ENCODE measurements at places on chromosomes 6 and 20.
A peak's percentile ranks its signal among the peaks of the same experiment; 100 is the strongest.

DNA sequence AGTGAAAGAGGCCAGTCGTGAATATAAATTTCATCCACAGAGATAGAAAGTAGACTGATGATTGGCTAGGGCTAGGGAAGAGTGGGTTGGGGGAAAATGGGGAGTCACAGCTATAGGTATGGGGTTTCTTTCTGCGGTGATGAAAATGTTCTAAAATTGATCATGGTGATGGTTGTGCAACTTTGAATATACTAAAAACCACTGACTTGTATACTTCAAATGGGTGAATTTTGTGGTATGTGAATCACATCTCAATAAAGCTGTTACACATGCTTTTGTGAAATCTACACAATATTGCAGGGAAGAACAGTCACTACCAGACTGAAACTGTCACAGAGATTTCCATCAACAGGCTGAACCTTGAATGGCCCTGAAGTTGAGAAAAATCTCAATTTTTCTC, 61.5 kb downstream of the LYRM4 start:
- DNase-seq = no peak

GRCh38 chr20:14643556-14643955, 306.1 kb upstream of the FLRT3 start:
- no peak for DNase-seq

- no peak for DNase-seq
Measured at GRCh38 chr6:83590416-83590815, 78.1 kb downstream of the PRSS35 start.

DNA sequence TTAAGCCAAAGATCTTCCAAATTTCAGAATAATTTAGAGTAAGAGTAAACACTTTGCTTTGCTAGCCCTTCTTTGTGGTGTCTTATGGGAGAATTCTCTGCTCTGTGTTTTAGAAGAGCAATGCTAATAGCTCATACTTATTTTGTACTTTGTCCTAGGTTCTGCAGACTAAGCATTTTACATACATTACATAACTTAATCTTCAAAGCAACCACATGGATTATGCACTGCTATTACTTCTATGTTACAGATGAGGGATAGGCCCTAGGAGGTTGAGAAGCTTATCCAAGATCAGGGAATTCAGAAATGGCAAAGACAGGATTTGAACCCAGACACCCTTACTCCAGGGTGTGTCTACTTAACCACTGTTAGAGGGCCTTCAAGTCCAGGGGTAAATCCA, 9.8 kb upstream of the CCDC170 start:
- DNase-seq = no peak

GRCh38 chr6:154111025-154111424, 72.0 kb downstream of the OPRM1 start:
- no peak for DNase-seq

DNA sequence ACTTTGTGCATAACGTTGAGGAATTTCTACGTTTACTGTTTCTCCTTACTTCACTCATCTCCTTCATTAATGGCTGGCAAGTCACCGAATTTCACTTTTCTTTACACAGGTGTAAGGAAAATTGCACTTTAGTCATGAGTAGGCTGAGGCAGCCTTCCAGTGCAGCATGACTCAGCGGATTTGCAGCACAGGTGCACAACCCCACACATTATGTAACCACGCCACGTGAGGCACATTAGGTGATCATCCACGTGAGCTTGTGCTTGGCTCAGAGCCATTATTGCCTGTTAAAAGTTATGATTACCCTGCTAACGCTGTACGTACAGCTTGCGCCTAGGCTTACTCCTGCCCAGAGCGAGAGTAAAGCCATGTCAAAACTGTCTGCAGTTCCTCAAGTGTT, 158.8 kb downstream of the NKAIN2 start:
- DNase-seq = no peak

DNA sequence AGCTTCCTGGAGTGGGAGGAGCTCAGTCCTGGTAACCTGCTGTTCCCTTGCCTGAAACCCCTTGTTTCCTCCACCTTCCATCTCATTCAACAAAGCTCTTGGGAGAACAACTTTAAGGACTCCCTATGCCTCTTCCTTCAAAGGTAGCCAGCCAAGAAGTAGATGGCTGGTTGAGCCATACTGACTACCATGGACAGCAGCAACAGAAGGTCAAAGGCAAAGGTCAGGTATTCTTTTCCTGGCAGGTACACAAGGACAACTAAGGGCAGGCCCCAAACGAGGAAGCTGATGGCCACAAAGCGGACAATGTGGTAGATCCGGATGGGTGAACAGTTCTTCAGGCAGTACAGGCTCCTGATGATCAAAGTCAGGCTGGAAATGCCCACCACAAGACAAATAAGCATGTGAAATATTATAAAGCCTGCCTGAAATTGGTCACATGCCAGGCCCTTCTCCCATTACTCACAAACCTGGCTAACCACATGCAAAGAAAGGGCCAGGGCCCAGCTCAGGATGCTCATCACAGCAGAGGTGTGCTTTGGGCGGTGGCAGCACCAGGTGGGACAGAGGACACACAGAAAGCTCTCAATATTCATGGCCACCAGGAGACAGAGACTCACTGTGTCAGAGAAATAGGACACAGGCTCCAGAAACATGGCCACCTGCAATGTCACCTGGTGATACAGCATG, 21.7 kb downstream of the UBD start:
- no peak for DNase-seq

- no peak for DNase-seq
Measured at GRCh38 chr6:33896391-33897188, 92.8 kb upstream of the MLN start.

DNA sequence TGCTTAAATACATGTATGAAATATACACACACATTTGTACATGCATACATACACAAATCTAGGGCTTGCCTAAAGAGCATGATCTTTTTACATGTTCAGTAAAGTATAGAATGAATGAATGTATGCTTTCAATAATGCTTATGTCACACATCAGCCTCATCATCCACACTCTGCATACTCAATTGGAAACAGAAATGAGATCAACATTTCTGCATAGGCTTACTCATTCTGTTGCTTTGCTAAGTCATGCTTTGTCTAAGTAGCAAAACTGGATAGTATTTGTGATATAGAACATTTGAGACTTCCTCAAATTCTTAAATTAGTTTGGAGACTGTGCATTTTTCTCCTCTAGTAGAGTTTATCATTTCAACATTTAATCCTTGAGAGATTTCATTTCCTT, 343.3 kb downstream of the ADGRB3 start:
- DNase-seq = no peak

DNA sequence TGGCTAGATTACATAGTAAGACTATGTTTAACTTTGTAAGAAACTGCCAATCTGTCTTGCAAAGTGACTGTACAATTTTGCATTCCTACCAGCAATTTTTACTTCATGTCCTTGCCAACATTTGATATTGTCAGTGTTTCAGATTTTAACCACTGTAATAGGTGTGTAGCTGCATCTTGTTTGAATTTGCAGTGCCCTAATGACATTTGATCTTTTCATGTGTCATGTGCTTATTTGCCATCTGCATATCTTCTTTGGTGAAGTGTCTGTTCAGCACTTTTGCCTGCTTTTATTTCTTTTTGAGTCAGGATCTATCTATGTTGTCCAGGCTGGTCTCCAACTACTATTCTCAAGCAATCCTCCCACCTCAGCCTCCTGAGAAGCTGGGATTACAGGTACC, 2.4 kb upstream of the PRPH2 start:
- no peak for DNase-seq

DNA sequence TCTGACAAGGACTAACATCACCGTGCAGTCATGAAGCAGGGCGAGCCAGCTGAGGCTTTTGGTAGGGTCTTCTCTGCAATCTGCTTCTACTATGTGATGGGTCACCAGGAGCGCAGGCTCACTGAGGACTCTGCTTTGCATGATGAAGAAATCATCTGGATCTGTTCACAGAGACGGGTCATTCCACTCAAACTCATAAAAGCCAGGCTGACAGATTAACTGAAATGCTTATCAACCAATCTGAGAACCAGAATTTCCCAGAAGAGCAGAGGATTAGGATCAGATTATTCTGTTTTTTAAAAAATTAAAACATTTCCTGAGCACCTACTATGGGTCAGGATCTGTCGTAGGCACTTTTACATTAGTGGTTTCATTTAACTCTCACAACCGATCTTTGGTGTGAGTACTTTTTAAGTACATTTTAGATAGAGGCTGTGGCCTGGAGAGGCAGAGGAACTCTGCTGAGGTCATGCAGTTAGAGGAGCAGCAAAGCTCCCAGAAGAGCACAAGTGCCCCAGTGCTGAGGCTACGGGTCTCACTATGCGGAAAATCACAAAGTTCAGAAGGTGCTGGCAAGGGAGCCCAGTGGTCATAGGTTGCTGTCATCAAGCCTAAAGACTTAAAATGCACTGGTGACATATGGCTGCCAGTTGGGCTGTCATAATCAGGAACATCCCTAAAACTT, 109.1 kb downstream of the BACH2 start:
- no peak for DNase-seq

DNA sequence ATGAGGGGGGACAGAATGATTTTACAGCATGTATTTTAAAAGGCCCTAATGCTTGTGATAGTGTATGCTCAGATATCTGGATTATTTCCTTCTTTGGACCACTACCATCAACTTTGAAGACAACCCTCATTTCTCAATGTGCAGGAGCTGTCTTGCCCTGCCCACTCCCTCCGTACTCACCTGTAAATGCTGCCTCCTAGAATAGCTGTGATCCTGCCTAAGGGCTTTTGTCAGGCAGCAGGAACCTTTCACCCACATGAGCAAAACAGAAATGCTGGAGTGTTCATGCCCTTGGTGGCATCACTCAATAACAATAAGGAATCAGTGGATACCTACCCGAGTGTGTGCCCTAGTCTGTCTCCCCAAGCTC, 723.6 kb upstream of the FLRT3 start:
- no peak for DNase-seq

GRCh38 chr6:2782825-2783187, 17.6 kb downstream of the WRNIP1 start:
- no peak for DNase-seq

DNA sequence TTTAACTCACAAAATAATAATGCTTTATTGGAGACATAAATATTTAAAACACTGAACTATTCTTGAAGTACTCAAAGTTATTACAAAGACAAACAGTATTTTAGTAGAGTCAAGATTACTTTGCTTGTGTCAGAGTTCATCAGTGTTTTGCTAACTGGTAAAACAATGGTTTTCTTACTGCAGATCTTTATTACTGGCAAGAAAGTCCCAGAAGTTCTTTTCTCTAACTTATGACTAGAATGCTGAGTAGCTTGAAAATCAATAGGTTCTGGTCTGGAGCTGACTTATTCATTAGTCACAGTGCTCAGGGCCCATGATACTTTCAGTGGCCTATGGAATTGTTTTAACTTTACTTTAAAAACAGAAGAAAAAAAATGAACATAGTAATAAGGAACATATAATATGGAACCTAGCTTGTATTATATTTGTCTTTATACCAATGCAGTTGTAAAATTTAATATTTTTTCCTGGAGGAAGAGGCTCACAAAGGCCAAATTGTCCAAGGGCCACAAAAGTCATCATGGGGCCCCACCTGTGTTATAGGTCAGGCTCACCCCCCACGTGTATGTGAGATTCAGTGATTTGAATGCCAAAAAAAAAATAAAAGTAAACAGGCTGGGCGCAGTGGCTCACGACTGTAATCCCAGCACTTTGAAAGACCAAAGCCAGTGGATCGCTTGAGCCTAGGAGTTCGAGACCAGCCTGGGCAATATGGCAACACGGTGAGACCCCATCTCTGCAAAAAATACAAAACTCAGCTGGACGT, 53.3 kb downstream of the PLEKHG1 start:
- peak; percentile 48 for DNase-seq

DNA sequence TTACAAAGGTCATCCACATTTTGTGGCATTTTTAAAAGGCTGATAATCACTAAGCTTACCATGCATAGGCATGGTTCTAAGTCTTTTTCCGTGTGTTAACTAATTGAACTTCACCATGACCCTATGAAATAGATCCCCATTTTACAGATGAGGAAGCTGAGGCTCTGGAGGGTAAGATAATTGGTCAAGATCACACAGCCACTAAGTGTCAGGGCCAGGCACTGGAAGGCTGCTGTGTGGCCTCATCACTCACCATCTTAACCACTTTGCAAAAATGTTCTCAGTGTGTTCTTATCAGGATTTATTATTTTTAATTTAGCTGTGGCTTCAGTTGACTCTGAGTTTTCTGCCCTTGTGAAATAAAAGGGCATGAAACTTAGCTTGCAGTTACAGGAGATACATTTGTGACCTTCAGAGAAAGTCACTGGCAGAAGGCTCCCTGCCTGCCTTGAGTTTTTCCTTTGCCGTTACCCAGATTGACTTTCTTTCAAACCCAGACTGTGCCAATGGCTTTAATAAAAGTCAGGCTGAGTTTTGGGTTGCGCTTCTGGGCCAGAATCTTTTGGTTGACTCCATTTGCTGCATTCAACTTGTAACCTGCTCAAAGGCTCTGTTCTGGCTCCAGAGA, 82.0 kb downstream of the EZR start:
- DNase-seq = no peak

- DNase-seq = no peak
Measured at GRCh38 chr6:137704802-137705159, 162.3 kb upstream of the TNFAIP3 start.

DNA sequence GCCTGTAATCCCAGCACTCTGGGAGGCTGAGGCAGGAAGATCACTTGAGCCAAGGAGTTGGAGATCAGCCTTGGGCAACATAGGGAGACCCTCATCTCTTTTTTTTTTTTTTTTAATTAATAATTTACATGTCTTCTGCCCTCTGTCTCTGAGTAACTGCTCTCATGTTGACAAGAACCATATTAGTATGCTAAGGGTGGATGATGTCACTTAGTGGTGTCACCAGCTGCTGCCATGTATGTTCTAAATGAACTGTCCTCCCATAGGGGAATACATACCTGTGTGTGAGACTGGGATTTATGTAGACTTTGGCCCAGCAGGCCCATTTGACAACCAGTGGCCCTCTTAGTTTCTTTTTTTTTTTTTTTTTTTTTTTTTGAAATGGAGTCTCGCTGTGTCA, 65.6 kb downstream of the SCAND1 start:
- DNase-seq = no peak

- no peak for DNase-seq
Measured at GRCh38 chr6:86193821-86194220, 551.1 kb upstream of the SYNCRIP start.

- DNase-seq = no peak
Measured at GRCh38 chr20:43667341-43668132, 623 bp downstream of the MYBL2 start.

Measured in kidney capillary endothelial cell (primary cell).